ENCODE measurements at places on chromosomes 6 and 20.

DNA sequence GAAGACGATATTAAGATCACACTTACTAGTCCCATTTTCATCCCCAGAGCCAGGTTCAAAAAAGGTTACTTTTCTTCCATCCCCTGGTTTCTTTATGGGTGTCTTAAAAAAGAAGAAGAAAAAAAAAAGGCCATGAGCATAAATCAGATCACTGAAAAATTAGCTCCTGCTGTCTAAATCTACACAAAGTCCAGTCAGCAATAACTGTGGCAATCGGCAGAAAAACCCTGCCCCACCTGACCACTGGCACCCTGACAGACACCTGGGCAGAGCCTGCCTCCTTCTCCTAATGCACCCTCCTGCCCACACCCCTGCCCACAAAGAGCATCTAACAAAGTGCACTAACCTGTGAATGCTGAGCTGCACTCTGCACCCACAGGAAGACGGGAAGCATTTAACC, 69.8 kb downstream of the STAU1 start:
- no peak for DNase-seq

DNA sequence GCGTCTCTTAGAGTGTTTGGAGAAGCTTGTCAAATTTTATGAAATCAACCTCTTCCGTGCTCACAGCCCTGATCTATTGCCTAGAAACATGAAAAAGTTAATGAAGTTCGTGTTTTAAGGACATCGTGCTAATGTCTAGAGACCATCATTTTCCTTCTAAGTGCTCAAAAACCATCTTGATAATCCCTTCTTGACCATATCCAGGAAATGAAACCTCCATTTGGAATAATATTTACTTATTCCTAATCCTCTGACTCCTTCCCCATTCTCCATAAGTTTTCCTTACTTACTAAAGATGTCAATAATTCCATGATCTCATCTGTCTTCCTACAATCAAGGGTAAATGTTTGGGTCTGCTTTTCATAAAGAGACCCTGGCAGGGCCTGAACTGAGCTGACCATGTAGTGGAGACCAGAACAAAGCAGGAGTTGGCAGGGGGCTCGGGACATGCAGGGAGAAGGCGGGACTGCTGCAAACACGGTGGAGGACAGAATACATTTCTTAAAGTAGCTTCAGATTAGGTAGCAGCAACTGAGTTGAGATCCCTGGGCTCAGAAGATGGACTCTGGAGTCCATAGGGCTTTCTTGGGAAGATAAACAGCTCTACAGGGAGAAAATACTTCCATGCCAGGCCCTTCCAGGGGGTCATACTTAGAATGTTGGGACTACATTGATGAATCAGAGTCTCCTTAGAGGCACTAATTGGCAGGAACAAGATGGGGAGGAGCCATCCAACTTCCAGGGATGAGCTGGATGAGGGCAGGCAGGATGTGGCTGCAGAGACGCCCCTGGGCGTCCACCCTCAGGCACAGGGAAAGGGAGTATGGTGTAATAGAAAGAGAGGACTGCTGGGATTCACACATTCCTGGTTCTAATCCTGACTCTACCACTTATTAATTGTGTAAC, 100.7 kb downstream of the RIN2 start:
- no peak for DNase-seq

DNA sequence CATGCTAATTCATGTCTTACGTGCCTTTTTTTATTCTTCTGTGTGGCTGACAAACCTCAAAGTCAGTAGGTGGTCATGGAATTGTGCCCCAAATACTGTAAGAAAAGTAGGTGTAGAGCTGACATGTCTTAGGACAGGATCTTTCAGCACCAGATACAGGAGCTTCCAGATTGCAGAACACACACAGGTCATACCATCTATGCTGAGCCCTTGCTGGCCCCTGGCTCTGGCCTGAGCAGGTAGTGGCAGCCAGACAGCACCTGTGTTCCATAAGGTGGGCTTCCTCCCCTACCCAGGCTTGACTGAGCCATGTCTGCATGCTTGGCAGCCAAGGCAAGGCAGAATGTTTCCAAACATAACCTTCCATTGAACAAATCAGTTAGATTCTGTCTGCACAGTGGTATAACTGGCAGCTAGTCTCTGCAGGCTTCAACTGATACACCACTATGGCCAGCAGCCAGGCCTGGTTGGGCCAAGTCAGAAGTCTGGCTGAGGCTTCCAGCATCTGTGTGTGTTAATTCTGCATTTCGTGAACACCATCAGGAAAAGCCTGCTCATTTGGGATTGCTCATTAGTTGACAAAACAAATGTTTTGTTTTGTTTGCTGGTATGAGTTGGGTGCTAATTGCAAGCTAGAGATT, 366.5 kb downstream of the FOXA2 start:
- DNase-seq, result no peak

DNA sequence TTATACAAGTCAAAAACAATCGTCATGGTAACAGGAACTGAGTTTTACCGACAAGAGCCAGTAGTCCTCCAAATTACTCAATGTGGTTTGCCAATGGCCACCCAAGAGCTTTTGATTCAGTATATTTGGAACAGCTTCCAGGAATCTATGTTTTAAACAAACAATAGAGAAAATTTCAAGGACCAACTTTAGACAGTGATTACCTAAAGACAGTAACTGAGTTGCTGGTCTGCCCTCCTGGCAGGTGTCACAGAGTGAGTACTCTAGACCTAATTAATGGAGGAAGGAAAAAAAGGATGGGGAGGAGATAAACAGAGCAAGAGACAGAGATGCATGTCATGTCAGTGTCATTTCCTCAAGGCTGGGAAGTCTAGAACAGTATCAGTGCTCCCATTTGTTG, 361.3 kb upstream of the BTBD3 start:
- DNase-seq, result no peak

GRCh38 chr6:49698478-49698877, 14.9 kb downstream of the CRISP2 start:
- DNase-seq, result no peak

DNA sequence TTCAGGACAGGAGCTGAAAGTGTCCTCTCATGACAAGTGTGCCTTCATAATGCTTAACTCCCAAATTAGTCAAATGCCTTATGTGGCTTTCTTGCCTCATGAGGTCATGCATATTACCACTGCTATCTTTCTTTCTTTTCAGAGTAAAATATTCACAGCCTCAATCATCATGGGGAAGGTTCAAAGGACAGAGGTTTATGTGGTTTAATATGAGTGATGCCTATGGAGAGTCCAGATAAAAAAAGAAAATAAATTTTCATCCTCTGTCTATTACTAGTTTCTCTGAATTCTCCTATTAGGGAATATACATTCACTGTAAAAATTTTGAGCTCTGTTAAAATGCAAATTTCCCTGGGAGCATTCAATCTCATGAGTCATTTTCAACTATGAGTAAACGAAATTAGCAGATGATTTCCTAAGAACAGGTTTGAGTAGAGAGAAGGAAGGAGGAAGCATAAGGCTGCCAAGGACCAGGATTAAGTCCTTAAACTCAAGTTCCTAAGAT, 396.9 kb upstream of the ADGRB3 start:
- DNase-seq, result no peak

- DNase-seq, result no peak
Observed at GRCh38 chr20:61932199-61932592, 133.5 kb downstream of the TAF4 start.

DNA sequence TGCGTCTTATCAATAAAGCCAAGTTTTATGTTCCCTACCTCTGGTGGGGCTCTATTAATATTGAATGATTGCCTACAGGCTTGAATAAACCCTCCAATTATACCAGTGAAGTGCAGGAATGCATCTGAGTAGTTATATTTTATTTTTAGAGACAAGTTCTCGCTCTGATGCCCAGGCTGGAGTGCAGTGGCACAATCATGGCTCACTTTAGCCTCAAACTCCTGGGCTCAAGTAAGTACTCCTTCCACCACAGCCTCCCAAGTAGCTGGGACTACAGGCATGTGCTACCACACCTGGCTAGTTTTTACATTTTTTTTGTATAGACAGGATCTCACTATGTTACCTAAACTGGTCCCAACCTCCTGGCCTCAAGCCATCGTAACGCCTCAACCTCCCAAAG, 26.1 kb upstream of the UBE2J1 start:
- DNase-seq, result no peak

DNA sequence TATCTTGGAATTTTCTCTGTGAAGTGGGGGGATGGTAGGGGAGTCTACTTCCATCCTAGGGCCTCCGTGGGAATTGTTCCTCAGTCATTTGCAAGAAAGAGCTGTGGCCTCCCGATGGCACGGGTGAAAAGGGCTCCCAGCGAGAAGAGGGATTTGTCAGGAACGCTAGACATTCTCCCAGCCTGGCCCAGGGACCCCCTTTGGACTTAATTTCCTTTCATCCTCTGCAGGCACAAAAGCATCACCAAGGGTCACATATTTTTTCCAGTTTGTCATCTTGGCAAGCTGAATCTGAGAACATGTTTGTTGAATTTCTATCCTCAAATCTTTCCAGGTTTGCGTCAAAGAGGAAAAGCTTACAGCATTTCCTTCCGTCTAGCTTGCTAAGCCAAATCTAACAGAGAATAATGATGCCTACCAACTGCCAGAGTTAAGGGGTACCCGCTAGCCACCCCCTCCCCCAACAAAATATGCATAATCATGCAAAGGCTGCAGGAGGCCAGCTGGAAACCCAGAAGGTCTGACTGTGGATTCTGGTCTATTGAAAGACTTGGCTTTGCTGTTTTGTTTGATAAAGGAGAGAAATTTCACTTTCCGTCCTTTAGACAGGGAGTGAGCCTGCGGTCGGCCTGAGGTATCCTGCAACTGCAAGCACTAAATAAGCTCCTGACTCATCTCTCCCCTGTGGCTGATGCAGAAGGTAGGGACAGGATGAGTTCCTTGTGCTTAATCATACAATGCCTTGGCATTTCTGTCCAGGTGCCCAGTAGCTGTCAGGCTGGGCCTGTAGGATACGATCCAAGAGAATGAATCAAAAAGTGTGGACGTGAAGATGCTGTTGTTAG, 23.1 kb downstream of the PSMG4 start:
- peak; percentile 89 for DNase-seq

DNA sequence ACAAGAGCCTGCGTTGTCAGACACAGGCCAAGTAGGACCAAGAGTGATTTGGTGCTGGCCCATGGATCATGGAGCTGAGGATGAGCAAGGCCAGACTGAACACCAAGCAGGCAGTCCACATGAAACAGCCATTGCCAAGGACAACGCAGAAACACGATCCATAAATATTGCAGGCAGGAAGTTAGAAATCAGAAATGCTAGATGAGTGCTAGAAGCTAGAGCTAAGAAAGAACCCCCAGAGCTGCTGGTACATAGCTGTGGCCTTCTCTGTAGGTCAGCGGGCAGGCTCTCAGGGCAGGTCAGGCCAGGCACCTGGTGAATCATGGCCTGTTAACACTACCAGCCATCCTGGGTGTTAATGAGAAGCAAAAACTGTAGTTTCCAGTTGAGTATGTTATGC, 119.7 kb downstream of the ALDH8A1 start:
- no peak for DNase-seq

GRCh38 chr20:19730706-19731105, 27.4 kb upstream of the RIN2 start:
- no peak for DNase-seq

GRCh38 chr6:127185437-127185995, 67.0 kb downstream of the RSPO3 start:
- DNase-seq, result no peak
